Adipocyte (in vitro differentiated cells): ENCODE measurements at places on chromosomes 16 and 17.

- no peak for DNase-seq
Measured at GRCh38 chr17:81468111-81468769, 44.4 kb downstream of the ACTG1 start.

DNA sequence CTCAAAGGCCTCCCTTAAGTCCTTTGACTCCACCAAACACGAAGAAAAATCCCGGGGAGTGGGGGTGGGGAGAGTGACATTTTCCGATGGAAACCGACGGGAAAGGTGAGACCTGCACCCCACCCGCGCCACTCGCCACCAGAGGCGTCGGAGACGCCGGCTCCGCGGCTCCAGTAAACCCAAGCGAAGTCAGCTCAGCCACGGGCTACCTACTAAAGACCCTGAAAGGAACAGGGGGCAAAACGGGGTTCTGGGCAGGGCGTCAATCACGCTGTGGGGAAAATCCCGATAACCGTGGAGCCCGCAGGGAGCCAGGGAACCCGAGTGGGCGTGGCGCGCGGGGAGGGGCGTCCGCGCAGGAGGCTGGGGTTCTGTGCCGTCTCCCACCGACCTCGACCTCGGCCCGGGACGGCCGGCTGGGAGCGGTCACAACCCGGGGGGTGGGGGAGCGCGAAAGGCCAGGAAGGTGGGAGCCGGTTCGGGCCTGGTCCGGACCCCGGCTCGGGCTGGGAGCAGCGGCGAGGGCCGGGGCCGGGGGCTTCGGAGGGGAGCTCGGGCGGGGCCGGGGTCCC is 565 bp downstream of the WDR45B start:
- DNase-seq: peak; percentile 74

- no peak for DNase-seq
Measured at GRCh38 chr16:5062790-5063765, 2.7 kb downstream of the C16orf89 start.

DNA sequence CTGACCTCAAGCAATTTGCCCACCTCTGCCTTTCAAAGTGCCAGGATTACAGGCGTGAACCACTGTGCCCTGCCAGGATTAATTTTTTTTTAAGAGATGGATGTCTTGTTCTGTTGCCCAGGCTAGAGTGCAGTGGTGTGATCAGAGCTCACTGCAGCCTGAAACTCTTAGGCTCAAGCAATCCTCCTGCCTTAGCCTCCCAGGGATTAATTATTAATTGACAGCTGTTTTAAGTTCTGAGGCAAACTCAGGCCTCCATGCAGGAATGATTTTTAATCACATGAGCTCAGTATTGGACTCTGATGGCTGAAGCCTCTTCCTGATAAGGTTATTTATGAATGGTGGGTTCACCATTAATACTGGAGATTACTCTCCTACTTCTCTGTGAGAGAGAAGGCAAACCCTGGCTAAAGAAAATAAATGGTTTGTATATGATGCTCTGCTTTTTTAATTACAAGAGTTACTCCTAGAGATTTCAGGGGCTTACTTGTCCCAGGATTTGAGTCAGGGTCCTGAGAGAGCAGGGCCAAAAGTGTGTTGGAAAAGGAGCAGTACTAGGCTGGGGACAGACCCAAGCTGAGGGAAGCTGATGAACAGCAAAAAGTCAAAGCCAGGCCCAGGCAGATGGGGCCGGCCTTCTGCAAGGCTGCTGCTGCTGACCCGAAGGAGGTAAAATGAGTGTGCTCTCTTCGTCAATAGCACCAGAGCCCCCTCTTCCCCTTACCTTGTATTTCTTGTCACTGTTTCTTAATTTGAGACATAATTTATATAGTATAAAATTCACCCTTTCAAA is 56.9 kb upstream of the HAS3 start:
- DNase-seq: no peak

- no peak for DNase-seq
Measured at GRCh38 chr17:63821804-63822203, 5.4 kb upstream of the PSMC5 start.

DNA sequence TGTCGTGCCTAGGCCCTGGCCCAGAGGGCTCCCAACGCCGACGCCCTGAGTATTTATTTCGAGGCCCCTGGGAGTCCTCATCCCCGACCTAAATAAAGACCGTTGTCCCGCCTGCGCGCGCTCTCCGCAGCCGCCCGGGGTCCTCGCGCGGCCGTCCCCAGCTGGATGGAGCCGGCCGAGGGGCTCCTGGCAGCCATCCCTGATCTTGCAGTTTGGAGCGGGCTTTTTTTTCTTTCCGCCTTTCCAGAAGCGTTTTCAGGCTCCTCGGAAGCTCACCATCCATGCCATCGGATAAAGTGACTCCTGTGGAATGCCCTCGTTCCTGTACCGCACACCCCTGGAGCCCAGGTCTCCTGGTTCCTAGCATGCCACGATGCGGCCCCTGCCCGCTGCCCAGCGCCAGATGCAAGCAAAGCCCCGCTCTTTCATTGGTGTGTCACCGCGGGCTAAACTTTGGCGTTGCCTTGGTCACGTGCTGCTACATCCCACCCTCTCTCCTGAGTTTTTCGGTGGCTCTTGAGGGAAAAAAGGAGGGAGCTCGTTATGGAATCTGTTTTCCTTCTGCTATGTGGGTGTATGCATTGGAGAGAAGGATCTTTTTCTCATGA is 716 bp downstream of the TMEM94 start:
- DNase-seq: peak; percentile 71

GRCh38 chr17:9057310-9057709 is 36.0 kb downstream of the NTN1 start:
- no peak for DNase-seq

DNA sequence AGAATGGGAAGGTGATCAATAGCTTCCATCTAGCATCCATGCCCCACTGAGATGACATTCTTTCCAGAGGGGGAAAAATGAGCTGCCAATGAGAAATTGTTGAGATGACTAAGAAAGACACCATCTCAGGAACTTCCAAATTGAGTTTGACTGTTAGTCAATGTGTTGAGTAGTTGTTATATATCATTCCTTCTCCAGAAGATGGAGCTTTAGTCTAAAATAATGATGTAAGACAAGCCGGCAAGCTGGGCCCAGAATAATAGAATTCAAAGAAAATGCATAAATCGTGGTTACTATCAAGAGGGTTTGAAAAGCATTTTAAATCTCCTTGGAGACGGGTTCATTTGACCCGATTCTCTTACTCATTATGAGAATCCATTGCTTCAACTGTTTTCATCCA is 71.0 kb upstream of the ATF7IP2 start:
- DNase-seq: peak; percentile 25

- DNase-seq: peak; percentile 25
Measured at GRCh38 chr17:30000001-30000754, 58.7 kb downstream of the EFCAB5 start.

GRCh38 chr16:86458149-86458777 is 52.1 kb upstream of the FOXF1 start:
- peak; percentile 42 for DNase-seq

DNA sequence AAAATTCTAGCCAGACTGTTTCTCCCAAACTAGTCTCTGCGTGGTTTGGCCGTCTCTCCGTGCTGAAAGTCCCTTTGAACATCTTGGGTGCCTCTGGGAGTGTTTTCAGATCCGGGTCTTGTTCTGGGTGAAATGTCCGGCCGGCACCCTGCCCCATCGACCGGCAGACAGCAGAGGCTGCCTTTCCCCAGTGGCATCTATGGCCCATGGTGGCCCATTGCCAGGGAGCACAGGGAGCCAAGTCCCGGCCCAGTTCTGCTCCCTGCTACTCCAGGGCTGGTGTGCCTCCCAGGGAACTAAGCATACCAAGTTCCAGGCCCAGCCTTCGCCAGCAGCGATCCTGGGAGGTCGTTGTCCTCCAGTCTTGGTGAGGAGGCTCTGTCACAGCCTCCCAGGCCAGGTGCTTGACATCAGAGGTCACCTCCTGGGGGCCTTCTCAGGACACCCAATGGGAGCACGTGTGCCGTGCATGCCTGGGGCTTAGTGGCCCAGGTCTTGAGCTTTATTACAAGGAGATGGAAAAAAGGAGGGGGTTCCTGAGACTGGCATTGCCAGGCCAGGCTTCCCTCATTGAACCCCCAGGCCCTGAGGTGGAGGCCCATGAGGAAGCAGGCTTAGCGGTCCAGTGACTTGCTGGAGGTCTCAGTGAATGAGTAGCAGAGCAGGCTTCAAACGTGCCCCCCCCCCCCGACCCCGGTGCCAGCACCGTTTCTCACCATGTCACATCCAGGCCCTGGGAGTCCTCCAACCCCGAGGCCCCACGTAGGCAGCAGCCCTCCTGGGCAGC is 54.0 kb downstream of the PGS1 start:
- DNase-seq: no peak

GRCh38 chr16:48541108-48541786 is 68.7 kb downstream of the N4BP1 start:
- DNase-seq: no peak

GRCh38 chr17:51479303-51479702 is 219.0 kb downstream of the UTP18 start:
- DNase-seq: no peak

- no peak for DNase-seq
Measured at GRCh38 chr16:11774065-11774626, 22.9 kb downstream of the ZC3H7A start.

GRCh38 chr17:29219378-29220047 is 27.1 kb upstream of the CRYBA1 start:
- DNase-seq: peak; percentile 98

DNA sequence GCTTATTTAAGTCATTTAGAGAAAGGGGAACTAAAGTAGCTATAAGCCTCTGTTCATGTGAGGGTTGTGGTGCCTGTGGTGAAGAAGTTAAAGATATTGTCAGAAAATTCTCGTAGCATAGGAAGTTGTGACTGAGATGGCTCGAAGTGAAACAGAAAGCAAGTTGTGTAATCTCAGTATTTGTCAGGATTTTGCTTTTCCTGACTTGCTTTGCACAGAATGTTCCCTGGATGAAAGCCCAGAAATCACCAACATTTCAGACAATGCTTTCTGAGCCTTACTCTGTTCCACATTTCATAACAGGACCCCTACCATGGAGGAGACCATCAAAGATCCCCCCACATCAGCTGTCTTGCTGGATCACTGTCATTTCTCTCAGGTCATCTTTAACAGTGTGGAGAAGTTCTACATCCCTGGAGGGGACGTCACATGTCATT is 10.6 kb downstream of the CALCOCO2 start:
- peak; percentile 95 for DNase-seq

- DNase-seq: no peak
Measured at GRCh38 chr17:74237321-74237720, 23.9 kb downstream of the TTYH2 start.
